Upper lobe of left lung (tissue), 6 donors: ENCODE measurements at places on chromosomes 7 and 10. TPM values are rescaled to one million over a fixed set of nuclear protein-coding genes. Genes with fewer than 3 reads are reported as not detected.

Gene IGFBP3
- 21.5 TPM for total RNA-seq

Gene NXPH1
- total RNA-seq, result not detected

DNA sequence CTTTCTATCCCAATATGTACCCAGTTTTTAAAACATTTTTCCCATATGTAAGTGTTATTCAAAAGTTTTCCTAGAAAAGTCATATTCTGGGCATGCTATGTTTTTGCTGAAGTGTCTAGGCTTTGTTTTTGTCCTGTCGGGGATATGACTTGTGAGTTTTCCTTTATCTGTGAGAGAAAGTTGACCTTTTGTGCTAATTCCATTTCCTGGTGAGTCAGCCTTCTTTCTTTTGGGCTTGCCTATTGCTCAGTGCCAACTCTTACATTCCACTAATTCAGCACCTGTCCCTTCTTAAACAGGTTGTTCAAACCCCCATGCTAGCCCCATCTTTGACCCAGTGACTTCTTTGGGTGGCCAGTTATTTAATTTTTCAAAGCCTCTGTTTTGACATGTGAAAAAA lies 146.2 kb downstream of the AHR start:
- H3K27me3 ChIP-seq, result no peaks in the 10 kb centered on the region
- peaks cover 4% of the 10 kb centered on the region for H3K4me1 ChIP-seq
- DNase-seq, result no peak
- no peaks in the 10 kb centered on the region for H3K36me3 ChIP-seq
- no peak overlapping the region for H3K27ac ChIP-seq

GRCh38 chr10:119378737-119379067 lies 163.8 kb downstream of the RGS10 start:
- no peak overlapping the region for H3K4me3 ChIP-seq
- H3K27me3 ChIP-seq, result no peaks in the 10 kb centered on the region
- no peak for DNase-seq
- peak overlapping the region; percentile 30 for H3K27ac ChIP-seq
- H3K4me1 ChIP-seq, result peaks cover 27% of the 10 kb centered on the region

DNA sequence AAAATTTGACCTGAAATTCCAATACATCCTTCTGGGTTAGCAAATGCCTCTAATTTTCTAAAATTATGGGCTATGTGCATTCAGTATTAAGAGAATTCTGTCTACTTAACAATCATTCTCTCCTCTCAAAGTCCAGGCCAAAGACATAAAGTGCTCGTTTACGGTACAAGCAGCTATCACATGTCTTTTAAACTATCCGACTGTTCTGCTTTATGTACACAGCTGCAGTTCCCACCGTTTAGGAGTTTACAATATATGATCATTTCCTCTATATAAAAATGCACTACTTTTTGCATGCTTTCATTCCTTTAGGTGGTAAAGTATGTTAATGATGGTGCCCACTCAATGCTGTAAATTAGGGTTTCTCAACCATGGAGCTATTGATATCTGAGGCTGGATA lies 34.0 kb downstream of the CDK6 start:
- H3K4me1 ChIP-seq, result peaks cover 15% of the 10 kb centered on the region
- H3K27me3 ChIP-seq, result no peaks in the 10 kb centered on the region
- no peaks in the 10 kb centered on the region for H3K36me3 ChIP-seq
- no peak for DNase-seq

Gene SYNPO2L
- total RNA-seq, result not detected
